Activated T-cell treated with anti-CD3 and anti-CD28 coated beads for 48 hours (primary cell): ENCODE measurements at places on chromosomes 1 and 21.

GRCh38 chr1:31926252-31926651, 11.9 kb downstream of the PTP4A2 start:
- DNase-seq = no peak

DNA sequence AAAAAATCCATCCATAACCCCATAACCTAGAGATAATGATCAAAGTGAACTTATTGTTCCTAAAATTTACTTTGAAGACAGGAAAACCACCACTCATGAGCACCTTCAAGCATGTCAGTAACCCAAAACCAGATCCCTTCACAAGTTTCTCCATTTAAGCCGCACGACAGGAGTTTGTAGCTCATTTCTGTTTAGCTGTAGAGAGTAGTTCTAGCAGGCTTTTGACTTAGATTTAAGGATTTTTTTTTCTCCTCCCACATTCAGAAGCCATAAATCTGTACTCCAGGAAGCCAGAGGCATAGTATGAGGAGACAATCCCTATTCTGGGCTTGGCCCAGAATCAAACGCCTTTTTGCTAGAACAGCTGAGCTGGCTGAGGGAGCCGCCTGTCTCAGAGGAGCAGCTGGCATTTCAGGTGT, 25.6 kb downstream of the TOMM20 start:
- DNase-seq = no peak

DNA sequence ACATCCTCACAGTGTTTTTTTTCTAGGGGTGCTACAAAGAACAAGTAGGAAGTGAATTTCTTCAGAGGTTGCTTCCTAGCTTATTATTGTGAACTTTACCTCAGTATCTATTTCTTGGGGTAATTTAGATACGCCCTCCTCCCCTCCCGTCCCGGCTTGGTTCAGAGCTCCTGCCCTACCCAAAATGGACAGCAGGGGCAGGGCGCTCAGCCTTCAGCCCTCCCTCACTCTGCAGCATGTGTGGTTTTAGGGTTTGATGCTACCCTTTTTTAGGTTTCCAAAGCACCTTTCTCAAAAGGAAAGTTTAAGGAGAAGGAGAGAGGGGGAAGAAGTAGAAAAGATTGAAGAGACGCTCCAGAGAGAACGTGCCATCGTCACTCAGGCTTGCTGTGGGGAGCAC, 16.9 kb upstream of the POGK start:
- DNase-seq = no peak

DNA sequence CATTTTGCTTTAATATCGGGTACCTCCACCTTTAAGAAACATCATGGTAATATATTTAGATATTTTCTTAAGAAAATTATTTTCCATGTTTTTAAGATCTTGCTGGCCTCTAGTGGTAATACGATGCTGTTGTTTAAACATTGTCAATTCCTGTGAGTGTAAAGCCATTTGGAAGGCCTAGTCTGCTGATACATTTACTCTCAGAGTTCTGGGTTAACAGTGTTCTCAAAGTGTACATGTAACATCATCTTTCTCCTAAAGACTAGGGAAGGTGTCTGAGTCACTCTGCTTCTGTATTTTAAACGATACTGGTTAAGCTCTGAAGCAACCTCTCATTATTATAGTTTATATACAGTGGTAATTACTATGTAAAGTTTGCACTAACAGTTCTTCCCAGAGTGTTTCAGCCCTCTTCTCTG, 189.1 kb downstream of the RASAL2 start:
- DNase-seq = no peak

- DNase-seq = no peak
Measured at GRCh38 chr1:243793298-243793697, 56.7 kb downstream of the AKT3 start.

DNA sequence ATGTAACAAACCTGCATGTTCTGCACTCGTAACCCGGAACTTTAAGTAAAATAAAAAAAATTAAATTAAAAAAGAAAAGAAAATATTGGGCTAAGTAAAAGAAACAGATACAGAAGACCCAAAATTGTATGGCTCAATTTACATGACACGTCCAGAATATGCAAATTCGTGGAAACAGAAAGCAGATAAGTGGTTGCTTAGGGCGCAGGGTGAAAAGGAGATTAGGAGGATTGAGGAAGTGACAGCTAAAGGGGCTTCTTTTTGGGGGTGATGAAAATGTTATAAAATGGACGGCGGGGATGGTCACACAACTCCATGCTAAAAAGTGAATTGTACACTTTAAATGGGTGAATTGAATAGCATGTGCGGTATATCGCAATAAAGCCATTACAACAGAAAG, 27.4 kb upstream of the ZBTB21 start:
- no peak for DNase-seq

- DNase-seq = no peak
Measured at GRCh38 chr1:189662190-189662589, 815.5 kb downstream of the BRINP3 start.

DNA sequence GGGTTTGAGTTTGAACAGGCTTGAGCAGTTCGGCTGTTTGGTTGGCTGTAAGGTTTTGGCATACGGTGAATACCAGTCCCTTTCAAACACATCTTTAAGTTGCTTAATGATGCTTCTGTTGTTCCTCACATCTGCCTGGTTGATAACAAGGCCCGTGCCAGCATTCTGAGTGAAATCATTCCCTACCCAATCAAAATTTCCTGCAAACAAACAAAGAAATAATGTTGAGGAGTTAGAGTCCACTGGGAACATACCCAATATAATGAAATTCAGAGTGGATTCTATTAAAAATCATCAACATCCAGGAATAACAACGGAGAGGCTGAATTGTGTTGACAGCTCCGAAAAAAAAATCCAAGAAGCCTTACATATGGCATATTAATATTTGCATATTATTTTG, 91.0 kb upstream of the MAP1LC3C start:
- no peak for DNase-seq

DNA sequence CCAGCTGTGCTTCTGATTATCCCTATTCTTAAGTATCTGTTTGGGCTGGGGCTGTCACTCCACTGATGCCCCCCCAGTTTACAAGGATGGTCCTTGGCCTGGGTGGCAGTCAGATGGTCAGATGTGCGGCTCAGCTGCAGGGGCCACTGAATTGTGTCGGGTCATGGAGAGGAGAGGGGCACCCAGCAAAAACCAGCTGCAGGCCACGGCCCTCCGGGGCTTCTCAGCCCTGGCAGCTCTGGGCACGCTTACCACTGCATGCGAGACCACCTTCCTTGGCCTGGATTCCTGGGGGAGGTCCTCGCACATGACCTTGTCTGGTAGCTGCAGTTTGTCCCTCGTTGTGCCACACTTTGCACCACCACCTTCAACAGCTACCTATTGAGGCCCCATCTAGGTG, 164.9 kb upstream of the TMEM51 start:
- no peak for DNase-seq

- DNase-seq = no peak
Measured at GRCh38 chr1:116207126-116207735, 96.0 kb downstream of the MAB21L3 start.
